ENCODE measurements at places on chromosomes 6 and 20. TPM values are rescaled to one million over a fixed set of nuclear protein-coding genes. Genes with fewer than 3 reads are reported as not detected.

Gene NKAPL
- 1.6 TPM for total RNA-seq

Gene PSORS1C2
- total RNA-seq, result not detected

Gene PACRG
- 1.7 TPM for total RNA-seq

DNA sequence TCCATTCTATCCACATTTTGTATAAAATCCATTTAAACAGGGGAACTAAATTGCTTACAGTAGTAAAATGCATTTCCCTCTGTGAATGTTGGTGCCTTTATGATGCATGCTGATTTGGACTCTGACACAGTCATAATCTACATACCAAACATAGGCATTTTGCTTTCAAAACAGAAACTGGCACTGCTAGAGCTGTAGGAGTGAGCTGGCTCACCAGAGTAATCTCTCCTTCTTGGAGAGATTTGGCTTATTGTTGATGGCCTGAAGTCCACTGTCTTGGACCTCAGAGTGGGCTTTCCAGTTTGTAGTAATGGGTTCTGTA is 363.2 kb upstream of the FLRT3 start:
- no peak for DNase-seq

DNA sequence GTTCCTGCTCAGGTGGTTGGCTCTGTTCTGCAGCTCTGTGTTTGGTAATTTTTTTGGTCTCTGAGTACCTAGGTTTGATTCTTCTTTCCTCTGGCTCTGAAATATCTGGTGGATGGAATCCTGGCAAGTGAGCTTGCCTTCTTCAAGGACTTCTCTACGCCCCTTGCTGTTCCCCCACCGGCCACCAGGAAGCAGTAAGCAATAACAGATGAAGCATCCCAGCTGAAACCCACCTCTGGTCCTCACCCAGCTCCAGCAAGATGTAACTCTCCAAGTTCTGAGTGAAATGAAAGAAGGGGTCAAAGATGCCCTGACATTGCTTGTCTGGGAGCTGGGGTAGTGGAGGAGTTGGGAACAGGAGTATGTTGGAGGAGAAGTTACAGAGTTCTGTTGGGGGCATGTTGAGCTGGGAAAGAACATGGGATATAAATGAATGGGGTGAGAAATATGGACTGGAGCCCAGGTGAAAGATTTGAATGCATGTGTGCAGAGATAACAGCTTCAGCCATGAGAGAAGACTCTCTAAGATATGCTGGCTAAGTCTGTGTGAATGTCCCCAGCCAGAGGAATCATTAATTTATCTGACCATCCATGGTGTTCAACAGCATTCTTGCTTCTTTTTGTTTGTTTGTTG is 51.3 kb upstream of the GLP1R start:
- DNase-seq, result peak; percentile 86

GRCh38 chr20:63232235-63233060 is 3.3 kb upstream of the BIRC7 start:
- no peak for DNase-seq

DNA sequence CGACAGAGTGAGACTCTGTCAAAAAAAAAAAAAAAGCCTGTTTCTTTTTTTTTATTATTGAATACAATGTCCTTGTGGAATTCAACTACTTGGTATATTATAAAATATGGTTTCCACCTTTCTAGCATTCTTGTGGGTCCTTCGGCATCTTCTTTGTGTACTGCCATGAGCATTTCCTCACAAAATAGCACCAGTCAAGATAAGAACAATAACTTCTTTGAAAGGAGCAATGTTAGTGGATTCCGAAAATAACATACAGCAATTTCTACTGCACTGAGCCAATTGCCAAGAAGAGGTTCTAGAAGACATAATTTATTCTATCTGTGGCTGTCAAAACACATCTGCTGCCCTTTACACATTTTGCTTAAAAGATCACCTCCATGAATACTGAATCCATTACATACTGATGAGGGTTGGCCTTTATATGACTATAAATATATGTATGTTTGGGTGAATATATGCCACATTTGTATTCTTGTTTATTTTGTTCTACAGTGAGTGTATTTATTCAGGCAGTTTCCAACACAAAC is 19.1 kb upstream of the SPTLC3 start:
- DNase-seq, result no peak

DNA sequence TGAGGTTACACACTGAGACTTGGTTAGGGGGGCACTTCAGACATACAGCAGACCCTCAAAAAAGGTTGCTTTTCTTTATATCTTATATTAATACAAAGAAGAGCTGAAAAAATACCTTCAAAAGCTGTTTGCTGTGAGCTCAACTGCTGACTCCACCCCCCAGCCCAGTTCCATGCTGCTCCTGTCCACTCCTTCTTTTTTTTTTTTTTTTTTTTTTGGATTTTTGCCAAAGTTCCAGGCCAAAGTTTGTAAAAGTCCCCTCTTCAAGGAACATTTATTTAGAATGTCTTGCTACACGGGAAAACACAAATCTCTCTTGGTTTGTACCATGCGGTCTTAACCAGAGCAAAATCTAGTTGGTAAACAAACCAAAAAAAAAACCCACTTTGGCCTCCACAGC is 85.3 kb upstream of the AKAP12 start:
- no peak for DNase-seq

- no peak for DNase-seq
These were observed 33.8 kb downstream of the TBC1D7 start for GRCh38 chr6:13294499-13295069.

All from GM23338 (cell line).